ENCODE measurements at places on chromosomes 16 and 17.
A peak's percentile ranks its signal among the peaks of the same experiment; 100 is the strongest.

DNA sequence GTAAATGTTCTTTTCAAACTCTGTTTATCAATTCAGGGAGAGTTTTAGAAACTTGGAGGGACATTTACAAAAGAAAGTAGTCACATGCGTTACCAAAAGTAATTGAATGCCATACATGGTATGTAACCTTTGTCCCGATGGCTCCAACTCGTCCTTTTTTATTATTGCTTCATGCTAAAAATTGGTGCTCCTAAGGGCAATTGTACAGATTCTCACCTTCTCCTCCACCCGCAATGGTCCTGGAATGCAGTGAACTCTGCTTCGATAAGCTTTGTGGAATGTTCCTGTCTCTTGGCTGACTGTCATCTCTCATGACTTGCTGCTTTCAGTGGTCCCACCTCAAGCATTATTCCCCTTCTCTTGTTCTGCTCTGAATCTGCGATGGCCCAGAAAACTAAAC, 20.9 kb downstream of the GNAO1 start:
- DNase-seq = no peak

DNA sequence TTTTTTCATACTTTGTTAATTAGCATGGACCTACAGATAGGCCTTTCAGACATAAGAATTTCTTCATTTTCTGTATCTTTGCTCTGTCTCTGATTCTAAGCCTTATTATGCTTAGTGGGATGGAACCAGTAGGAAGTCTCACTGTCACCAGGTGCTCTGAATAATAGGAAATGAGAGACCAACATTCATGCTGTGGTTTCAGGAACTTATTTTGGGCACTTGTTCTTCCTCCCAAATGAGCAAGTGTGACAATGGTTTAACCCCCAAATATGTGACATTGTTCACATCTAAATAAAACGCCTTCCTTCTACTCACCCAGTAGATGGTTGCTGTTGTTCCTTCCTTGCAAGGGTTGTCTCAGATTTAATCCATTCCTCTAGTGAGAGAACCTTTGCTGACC, 100.2 kb downstream of the SYCE1L start:
- no peak for DNase-seq

GRCh38 chr17:30248786-30249185, 13.3 kb upstream of the SLC6A4 start:
- DNase-seq = no peak

- DNase-seq = no peak
Measured at GRCh38 chr16:81544700-81545271, 100.2 kb downstream of the CMIP start.

- DNase-seq = no peak
Measured at GRCh38 chr16:2085669-2086068, 37.9 kb downstream of the TSC2 start.

- no peak for DNase-seq
Measured at GRCh38 chr16:1781254-1781653, 1.1 kb downstream of the SPSB3 start.

GRCh38 chr17:48616717-48617470, 1.8 kb upstream of the HOXB8 start:
- no peak for DNase-seq

- no peak for DNase-seq
Measured at GRCh38 chr16:5428932-5429331, 331.3 kb upstream of the EEF2KMT start.

GRCh38 chr17:50618941-50619340, 15.7 kb upstream of the ABCC3 start:
- no peak for DNase-seq

DNA sequence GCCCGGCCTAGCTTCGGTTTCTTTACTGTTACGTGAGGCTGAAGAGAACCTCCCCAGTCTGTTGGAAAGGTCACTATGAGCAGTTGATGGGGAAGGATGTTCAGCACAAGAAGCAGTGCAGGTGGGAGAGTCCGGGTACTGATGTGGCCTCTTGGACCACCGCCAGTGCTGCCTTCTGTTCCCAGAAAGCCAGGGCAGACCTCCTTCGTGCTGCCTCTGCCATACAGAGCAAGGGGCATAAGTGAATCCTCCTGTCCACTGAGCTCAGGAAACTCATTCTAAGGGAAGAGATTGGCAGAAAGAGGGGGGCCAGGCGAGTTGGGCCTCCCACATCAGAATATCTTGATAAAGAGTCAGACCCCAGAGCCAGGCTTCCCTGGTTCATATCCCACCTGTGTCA, 3.7 kb downstream of the PPP4C start:
- no peak for DNase-seq

DNA sequence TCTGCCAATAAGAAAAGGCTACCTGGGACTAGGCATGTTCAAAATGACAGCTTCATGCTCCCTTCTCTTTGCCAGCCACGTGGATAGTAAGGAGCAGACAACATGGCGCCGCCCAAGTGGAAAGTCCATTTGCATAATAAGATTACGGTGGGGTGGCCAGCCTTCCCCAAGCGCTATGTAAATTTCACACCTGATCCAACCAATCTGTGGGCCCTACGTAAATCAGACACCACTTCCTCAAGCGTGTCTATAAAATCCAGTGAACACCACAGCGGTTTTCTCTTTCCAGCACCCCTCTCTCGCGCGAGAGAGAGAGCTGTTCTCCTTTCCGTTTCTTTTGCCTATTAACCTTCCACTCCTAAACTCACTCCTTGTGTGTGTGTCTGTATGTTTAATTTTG, 140.3 kb upstream of the ERCC4 start:
- DNase-seq = no peak

DNA sequence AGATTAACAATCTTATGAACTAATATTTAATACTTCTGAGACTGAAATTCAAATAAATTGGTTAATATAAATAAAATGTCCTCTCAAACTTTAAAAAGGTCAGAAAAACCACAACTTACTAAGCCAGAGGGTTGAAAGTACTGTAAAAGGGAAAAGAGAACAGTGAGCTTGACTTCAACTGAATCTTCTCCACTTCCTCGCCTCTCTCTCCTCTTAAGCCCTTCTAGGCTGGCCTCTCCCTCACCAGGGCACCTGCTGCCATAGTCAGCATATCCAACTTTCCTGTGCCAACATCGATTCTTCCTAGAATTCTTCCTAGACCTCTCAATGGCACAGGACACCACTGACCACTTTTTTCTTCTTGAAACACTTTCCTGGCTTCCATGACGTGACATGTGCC, 19.4 kb downstream of the GNA13 start:
- DNase-seq = no peak

- no peak for DNase-seq
Measured at GRCh38 chr17:59362811-59363205, 31.4 kb downstream of the YPEL2 start.

- peak; percentile 69 for DNase-seq
Measured at GRCh38 chr17:7889166-7889955, 772 bp downstream of the CHD3 start.

DNA sequence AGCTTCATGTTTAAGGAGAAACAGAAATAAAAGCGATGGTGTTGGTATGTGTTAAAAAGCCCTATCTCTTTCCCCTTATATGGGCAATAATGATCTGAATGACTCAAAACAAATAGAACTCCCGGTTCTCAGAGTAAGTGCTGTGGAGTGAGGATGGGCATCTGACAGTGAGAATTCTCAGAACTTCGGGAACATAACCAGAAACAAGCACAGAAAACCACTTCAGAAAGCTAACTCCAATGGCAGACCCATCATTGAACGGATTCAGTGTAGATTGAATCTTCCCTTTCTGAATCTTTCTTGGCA, 67.2 kb downstream of the CDH8 start:
- no peak for DNase-seq

DNA sequence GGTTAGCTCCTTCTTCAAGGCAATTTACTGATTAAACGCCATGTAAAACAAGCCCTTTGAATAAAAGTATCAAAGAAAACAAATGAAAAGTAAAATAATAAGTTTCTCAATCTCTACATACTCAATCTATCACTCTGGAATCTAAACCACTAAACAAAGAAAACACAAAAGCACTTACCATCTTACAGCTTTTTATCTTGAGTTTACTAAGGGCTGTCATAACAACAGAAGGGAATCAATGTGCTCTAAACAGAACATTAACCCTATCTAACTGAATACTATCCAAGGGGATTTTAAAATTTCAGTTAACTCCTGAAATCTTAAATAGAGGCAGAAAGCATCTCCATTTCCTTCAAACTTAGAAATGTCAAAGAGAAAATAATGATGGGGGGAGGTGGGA, 3.4 kb downstream of the SKA2 start:
- DNase-seq = no peak

- no peak for DNase-seq
Measured at GRCh38 chr16:84735849-84736586, 36.2 kb downstream of the USP10 start.

- DNase-seq = no peak
Measured at GRCh38 chr16:65235339-65236177, 113.7 kb upstream of the CDH11 start.

DNA sequence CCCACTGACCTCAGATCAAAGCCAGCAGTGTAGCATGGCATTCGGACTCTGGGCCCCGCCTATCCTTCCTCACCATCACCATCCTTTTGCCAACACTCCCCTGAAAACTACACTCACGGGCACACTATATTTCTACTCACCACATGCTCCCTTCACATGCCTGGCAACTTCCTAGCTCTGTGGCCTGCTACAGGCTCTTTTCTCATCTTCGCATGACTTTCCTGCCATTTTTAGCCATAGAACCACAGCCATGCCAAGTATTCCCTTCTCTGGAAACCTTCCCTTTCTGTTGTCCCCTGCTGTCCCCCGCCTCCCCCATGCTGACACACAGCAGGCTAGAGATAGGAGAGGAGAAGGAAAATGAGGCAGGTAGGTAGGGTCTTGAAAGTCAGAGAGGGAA, 45.5 kb upstream of the MMP2 start:
- no peak for DNase-seq

DNA sequence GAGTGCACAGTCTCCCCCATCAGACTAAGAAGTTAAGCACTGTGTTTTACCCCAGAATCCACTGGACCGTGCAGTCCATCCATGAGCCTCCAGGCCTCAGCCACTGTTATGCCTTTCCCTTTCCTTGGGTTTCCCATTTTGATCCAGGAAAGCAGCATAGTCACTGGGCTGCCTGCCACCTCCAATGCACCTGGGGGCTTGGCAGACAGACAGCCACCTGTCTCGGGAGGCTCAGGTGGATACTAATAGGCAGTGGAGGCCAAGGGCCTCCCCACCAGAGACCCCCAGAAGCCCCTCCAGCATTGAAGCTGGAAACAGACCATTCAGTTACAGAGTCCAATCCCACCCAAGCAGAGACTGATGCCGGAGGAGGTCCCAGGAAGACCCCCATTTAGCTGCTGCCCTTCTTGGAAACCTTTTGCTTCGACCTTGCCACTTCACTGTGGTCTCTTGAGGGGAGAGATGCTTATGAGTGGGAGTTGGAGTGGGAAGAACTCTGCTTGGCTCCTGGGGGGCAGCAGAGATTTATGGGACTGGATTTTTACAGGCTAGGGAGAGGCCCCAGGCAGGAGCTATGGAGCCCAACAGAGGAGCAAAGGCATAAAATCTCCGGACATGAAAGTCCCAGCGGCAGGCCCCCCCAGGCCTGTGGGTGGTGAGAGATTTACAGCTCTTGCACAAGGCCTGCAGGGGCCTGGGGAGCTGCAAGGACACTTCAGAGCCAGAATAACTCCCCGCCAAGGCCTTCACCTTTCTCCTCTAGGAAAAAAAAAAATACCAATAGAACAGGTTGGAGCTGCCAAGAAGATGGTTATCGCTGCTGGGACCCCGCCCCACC, 12.2 kb upstream of the SP2 start:
- no peak for DNase-seq

DNA sequence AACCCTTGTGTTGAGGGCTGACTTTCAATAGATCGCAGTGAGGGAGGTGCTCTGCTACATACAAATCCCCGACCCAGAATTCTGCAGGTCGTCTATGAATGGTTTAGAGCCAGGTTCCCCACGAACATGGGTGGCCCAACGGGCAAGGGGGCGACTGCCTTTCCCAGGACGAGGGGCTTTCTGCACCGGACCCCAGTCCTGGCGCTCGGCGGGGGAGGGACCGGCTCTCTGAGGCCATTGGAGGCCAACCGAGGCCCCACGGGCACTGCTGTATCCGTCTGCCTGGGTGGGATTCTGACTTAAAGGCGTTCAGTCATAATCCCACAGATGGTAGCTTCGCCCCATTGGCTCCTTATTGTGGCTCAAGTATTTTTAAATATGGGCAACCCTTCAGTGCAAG, 21.2 kb downstream of the SEC14L1 start:
- no peak for DNase-seq

- peak; percentile 65 for DNase-seq
Measured at GRCh38 chr16:11263737-11264136, 5.4 kb downstream of the TNP2 start.

- no peak for DNase-seq
Measured at GRCh38 chr16:66426112-66427035, 721 bp upstream of the BEAN1 start.

- no peak for DNase-seq
Measured at GRCh38 chr17:51526507-51526906, 266.2 kb downstream of the UTP18 start.

DNA sequence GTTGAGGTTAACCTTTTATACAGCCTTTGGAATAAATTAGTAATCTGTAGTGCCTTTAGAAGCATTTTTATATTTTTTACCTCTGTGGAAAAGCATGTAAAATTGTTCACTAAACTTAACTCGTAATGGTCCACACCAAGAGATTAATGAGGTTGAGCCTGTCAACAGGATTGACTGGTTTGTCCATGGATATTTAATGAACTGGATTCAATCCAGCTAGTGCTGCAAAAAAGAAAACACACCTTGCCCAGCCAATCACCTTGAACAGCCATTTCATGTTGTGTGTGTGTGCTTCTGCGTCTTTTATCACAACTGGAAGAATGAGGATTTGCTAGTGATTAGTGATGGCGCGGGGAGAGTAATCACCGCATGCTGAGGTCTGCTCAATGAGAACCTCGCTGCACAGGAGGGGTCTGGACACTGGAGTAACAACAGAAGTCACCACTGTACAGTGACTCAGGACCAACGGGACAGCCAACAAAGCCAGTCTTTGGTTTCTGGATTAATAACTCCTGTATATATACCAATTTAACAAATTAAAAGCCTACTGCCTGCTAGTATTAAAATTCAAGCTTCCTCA, 33.7 kb downstream of the LITAFD start:
- no peak for DNase-seq

GRCh38 chr17:36544044-36544306, 744 bp upstream of the GGNBP2 start:
- no peak for DNase-seq

DNA sequence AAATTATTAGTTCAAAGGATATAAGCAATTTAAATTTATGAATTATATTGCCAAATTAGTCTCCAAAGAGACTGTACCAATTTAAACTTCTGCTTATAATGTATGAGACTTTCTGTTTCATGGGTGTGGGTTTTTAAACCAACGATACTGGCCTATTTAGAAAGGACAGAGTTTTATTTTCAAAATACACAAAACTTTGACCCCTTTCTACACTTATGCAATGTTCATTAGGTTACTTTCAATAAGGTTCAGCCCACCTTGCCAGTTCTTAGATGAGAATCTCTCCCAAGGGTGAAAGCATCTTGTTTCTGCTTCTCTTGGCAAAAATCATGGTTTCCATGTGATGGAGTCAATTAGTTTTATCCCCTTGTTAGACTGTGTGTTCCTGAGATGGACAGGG, 84.7 kb downstream of the MYO1D start:
- no peak for DNase-seq

GRCh38 chr17:62614142-62614541, 13.3 kb upstream of the MRC2 start:
- DNase-seq = no peak

GRCh38 chr17:62692721-62693431, 65.4 kb downstream of the MRC2 start:
- peak; percentile 28 for DNase-seq

All from activated CD4-positive, alpha-beta T cell treated with anti-CD3 and anti-CD28 coated beads, Interleukin-2, amount 50 U/mL, for 48 hours (primary cell).